ENCODE measurements at places on chromosomes 11 and 22. TPM values are rescaled to one million over a fixed set of nuclear protein-coding genes. Genes with fewer than 3 reads are reported as not detected.

DNA sequence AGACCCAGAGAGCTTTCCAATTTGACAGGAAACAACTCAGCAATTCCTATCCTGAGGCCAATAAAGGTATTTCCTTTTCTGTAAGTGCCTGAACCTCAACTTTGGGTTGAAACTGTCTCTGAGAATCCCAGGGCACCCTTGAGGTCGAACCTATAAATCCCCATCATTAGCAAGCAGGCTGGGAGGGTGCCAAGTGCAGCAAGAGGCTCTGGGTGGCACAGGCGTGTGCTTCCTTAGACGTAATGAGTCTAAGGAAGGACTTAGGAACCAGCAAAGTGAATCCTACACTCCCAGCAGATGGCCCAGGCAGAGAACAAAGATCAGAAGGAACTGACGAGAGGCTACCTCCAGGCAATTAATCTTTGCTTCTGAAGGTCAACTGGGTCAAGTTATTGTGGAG, 234.3 kb upstream of the NARS2 start:
- DNase-seq: no peak

GRCh38 chr11:66845143-66845875, 2.1 kb downstream of the RCE1 start:
- no peak for DNase-seq

- no peak for DNase-seq
Observed at GRCh38 chr22:29531419-29531818, 22.1 kb downstream of the THOC5 start.

DNA sequence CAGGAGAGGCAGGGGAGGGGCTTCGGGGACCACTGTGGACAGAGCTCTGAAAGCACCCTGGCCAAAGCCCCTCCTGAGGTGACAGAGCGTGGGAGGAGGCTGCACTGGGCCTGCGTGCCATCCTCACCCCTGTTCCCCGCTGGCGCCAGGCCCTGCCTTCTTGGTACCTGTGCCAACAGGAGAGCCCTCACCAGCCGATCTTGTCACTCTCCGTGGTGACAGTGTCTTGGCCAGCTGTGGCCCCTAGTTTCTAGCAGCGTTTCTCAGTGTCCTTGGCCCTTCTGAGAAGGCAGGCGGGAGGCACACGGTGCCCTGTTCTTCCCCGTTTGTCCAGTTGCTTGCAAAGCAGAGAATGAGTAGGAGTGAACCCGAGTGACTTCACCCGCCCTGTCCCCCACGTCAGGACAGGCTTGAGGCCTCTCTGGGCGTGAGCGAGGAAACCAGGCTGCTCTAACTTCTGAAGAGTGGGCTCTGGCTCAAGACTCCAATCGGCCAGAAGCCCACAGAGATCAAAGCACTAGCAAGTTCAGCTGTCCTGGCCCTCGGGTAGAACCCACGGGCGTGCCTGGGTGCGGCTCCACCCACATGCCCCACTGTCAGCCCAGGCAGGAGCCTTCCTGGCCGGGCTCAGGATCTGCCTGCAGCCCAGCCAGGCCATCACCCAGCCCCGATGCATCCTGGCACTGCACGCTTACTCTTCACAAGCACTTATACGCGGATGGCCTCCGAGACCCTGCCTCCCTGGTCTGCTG, 60.2 kb upstream of the EMID1 start:
- peak; percentile 58 for DNase-seq

DNA sequence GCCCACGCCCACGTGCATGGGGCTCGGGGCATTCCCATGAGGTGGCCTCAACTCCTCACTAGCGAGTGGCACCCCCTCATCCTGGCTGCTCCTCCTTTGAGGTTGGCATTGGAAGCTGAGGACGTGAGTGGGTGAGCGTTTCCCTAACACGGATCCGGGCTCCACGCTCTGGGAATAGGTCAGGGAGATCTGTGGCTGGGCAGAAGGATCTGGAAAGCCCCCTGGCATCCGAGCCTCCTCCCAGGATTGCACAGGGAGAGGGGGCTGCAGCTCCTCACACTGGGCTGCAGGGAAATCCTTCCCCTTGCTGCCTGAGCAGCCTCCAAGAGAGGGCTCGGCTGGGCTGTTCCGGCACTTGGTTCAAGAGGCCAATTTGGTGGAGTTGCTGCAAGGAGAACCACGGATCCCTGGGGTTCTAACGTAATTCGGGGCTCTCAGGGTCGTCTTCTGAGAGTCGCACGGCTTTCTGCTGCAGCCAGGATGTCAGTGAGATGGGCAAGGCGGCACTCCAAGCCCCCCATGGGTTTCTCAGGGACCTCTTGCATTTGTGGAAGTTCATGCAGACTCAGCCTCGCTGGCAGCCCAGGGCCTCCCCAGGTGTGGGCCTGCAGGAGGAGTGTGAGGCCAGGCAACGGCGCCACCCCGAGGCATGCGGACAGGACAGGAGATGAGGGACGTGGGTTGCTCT, 1119.0 kb downstream of the BRD1 start:
- no peak for DNase-seq

ANAPC15 gene
- 13.5 TPM for total RNA-seq

RAB39A gene
- 0.72 TPM for total RNA-seq

HORMAD2 gene
- not detected for total RNA-seq

MRGPRX4 gene
- total RNA-seq: not detected

B4GALNT4 gene
- 22.9 TPM for total RNA-seq

APOA4 gene
- total RNA-seq: not detected

MCAM gene
- 491 TPM for total RNA-seq

PLAAT4 gene
- total RNA-seq: 6.1 TPM

INSC gene
- total RNA-seq: 3.8 TPM

KRTAP5-7 gene
- total RNA-seq: not detected

SLC22A6 gene
- total RNA-seq: not detected

MUC5AC gene
- total RNA-seq: not detected

Data from tongue (tissue), 3 donors.